ENCODE measurements at places on chromosomes 7 and 10. TPM values are rescaled to one million over a fixed set of nuclear protein-coding genes. Genes with fewer than 3 reads are reported as not detected.

Gene PRSS37
- total RNA-seq: not detected

Gene CPN1
- total RNA-seq: not detected

- H3K36me3 ChIP-seq: no peaks in the 10 kb centered on the region
- H3K27me3 ChIP-seq: peaks cover 12% of the 10 kb centered on the region
- no peak overlapping the region for H3K4me3 ChIP-seq
- no peak overlapping the region for H3K27ac ChIP-seq
These were observed 244.0 kb downstream of the WDR37 start for GRCh38 chr10:1300218-1300617.

- no peaks in the 10 kb centered on the region for H3K4me1 ChIP-seq
- no peak overlapping the region for H3K4me3 ChIP-seq
- no peaks in the 10 kb centered on the region for H3K27me3 ChIP-seq
- H3K36me3 ChIP-seq: no peaks in the 10 kb centered on the region
These were observed 105.4 kb downstream of the ODAD2 start for GRCh38 chr10:27893358-27893954.

- no peak for DNase-seq
- H3K36me3 ChIP-seq: no peaks in the 10 kb centered on the region
- peaks cover 2% of the 10 kb centered on the region for H3K27me3 ChIP-seq
These were observed 59.8 kb downstream of the COL13A1 start for GRCh38 chr10:69861251-69862240.

- no peaks in the 10 kb centered on the region for H3K4me1 ChIP-seq
- no peaks in the 10 kb centered on the region for H3K36me3 ChIP-seq
- no peak for DNase-seq
These were observed 15.5 kb upstream of the STEAP4 start for GRCh38 chr7:88322151-88322550.
